ENCODE measurements at places on chromosomes 2 and 18.

DNA sequence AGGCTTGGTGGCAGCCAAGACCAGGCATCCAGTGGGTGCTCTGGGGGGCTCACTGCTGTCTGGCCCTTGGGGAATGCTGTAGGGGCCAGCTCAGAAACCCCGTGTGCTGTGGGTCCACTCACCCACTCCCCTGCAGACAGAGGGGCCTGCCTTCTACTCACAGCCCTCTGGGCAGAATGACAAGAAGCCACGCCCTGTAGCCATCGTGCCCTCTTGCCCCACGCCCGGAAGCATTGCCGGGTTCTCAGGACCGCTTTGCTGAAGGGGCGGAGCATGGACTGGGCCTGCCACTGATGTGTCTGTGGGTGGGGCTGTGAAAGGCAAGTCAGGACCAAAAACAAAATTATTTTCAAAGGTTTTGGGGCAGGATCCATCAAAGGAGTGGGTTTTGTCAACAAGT lies 27.8 kb downstream of the GLI2 start:
- DNase-seq, result no peak

GRCh38 chr2:44715671-44716081 lies 225.8 kb upstream of the SIX3 start:
- DNase-seq, result no peak

GRCh38 chr2:140376686-140377085 lies 1596.5 kb upstream of the NXPH2 start:
- DNase-seq, result no peak

GRCh38 chr18:58009166-58009565 lies 34.9 kb upstream of the NEDD4L start:
- DNase-seq, result no peak

DNA sequence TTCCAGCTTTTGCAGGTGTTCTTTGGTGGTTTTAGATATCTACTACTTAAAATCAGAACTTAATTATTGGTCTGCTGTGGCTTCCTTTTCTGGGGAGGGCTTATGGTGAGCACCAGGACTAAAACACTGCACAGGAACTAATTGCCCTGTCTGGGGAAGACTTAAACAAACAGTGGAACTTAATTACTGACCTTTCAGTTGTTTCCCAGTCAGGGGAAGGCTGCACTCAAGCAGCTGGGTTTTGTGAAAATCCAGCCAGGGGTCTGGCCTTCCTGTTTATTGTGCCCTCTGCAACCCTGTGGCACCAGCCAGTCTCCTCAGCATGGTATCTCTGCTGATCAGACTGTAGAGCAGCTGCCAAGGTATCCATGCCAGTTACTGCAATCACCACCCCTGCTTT lies 398.2 kb downstream of the ADCYAP1 start:
- DNase-seq, result no peak

GRCh38 chr2:135055182-135055786 lies 3.2 kb downstream of the RAB3GAP1 start:
- DNase-seq, result no peak

GRCh38 chr2:168679081-168679480 lies 123.4 kb upstream of the NOSTRIN start:
- no peak for DNase-seq

GRCh38 chr2:27638709-27639108 lies 9.9 kb downstream of the GPN1 start:
- no peak for DNase-seq

GRCh38 chr2:199590321-199591203 lies 132.8 kb upstream of the SATB2 start:
- no peak for DNase-seq

- DNase-seq, result no peak
These were observed 100.6 kb downstream of the ANTXR1 start for GRCh38 chr2:69113627-69114026.

GRCh38 chr18:73908323-73908722 lies 239.3 kb downstream of the FBXO15 start:
- DNase-seq, result no peak

GRCh38 chr2:38602136-38602731 lies 494 bp downstream of the HNRNPLL start:
- DNase-seq, result no peak

- peak; percentile 56 for DNase-seq
These were observed at the start of gene ZBTB14 for GRCh38 chr18:5295231-5295920. Gene ZBTB14, minus strand, starts transcription at chr18:5295726. Its CDS starts 2,480 bp downstream, at chr18:5293246.

DNA sequence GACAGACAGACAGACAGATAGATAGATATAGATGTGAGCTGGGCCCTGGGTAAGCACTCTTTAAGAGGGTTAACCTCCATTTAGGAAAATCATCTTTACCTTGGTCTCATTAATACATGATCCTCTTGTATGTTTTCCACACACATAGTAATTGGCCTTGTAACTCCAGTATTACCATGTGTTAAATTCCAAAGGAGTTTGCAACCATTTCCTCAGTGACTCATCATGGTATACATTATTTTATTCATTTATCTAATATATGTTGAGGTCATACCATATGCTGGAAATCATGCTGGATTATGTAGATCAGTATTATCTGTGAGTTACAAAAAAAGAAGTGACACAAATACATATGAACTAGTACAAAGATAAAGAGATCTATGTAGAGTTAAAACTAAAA lies 504.3 kb downstream of the DCC start:
- no peak for DNase-seq

- DNase-seq, result no peak
These were observed 221.3 kb downstream of the ACKR3 start for GRCh38 chr2:236790963-236791362.

- DNase-seq, result no peak
These were observed 138.6 kb downstream of the ALK start for GRCh38 chr2:29782549-29783458.

DNA sequence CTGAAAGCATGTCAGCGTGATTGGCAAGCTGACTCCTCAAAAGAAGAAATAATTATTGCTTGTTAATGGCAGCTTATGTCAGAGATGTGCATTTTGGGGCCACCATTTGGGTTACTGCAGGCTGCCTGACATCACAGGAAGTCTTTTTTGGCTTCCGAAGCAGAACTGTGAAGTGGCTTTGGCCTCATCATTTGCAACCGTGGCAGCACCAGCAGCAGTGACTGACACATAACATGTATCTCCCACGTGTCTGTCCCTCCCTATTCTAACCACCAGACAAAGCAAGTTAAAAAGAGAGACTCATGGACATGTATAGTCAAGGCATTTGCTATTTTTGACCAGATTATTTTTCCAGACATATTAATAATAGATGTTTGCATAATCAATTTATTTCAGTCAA lies 488.7 kb upstream of the ACVR2A start:
- no peak for DNase-seq

GRCh38 chr18:48308027-48308635 lies 101.1 kb downstream of the ZBTB7C start:
- no peak for DNase-seq

GRCh38 chr2:8889978-8890377 lies 52.6 kb upstream of the KIDINS220 start:
- DNase-seq, result no peak

- DNase-seq, result no peak
These were observed 198.1 kb upstream of the SLC39A10 start for GRCh38 chr2:195458936-195459335.

DNA sequence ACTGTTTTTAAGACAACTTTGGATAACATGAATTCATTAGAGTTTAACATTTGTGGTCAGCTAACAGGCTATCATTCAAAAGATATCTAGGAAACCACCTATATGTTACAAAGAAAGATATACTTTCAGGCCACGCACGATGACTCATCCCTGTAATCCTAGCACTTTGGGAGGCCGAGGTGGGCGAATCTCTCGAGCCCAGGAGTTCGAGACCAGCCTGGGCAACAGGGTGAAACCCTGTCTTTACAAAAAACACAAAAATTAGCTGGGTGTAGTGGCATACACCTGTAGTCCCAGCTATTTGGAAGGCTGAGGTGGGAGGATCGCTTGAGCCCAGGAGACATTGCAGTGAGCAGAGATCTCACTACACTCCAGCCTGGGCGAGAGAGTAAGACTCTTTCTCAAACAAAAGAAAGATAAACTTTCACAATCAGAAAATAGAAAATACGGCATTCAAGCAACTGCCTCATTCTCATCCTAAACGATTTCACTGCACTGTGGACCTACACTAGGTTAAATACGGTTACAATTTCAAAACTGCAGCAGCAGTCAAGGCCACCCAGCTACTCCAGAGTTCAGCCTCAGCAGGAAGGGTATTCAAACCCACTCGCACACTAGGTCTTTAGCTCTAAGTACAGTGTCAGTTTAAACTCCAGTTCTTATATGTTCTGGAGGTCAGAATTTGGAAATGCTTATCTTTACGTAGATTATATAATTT lies 250.0 kb upstream of the SLC39A10 start:
- DNase-seq, result no peak

DNA sequence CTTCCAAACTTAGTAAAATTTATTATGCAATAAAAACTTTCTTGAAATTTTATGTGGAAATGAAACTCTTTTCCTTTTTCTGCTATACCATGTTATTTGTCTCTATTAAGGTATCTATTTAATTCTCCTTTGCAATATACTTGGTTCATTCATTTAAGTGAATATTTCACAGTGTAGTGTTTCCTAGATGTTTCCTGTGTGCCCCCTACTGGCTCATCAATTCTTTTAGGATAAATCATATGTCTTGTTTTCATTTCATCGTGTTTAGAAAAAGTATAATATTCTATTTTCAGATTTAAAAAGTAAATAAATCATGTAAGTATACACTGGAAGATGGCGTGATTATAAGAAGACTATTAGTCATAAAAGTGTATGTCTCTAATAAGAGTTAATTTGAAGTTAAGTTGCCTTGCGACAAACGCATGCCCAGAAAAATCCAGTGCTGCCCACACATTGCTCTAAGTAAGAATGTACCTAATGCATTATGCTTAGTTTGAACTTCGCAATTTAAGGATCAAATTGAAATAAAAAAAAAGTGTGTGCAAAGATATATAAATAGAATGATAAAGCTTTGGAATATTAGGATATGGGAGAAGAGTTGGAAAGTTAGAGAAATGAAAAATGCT lies 525.4 kb downstream of the KCNJ3 start:
- no peak for DNase-seq

DNA sequence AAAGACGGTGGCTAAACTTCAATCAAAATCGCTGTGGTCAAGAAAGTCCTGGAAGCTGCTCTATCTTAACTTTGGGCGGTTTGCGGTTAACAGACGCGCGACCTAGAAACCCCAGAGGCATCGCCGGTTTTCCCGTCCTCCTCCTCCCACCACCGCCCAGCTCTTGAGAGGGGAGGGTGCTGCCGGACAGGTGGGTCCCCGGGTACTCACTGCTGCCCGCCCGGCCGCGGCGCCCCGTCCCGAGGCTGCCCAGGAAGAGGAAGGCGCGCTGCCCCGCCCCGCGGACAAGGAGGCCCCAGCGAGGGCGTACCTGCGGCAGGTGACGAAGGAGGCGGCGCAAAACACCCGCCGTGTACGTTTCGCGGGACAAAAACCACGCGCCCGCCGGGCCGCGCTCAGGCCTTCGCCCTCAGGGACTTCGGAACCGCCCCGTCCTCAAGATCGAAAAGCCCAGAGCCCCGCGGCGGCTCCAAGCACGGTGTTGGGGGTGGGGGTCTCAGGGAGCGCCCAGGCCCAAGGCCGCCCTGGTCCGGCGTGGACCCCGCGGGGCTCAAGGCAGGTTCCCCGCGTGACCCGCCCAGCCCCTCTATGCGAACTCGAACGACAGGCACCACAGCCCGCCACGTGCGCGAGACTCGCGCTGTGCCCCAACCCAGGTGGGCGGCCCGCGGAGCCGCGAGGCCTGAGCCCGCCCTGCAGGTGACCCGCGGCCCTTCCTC lies at the start of gene SH3YL1:
SH3YL1 (minus strand) TSS at position 259 of the 719 bp plus-strand sequence; CDS start at position 211, 48 bp downstream.
- DNase-seq, result no peak

DNA sequence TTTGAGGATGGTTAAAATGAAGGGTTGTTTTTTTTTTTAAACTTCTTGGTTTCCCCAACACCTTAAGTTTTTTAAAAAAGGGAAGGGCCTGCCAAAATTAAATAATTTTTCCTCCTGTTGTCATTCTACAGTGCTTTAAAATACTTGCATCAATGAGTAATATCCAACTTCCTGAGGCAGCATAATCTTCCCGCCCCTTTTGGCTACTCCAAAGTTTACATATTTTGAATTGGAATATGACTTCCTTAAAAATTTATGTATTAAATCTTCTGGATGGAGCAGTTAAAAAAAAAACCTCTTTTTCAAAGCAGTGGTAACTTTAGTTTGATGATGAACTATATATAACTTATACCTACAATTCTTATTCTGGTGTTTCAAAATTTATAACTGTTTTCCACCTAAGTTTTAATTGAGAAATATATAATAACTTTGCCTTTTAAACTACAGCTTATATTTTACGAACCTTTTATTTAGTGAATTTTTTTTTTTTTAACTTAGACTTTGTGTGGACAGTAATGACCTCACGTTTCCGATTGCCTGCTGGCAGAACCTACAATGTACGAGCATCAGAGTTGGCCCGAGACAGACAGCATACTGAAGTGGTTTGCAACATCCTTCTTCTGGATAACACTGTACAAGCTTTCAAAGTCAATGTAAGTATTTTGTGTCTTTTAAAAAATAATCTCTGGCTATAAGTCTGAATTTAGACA lies 49.8 kb downstream of the PTPN4 start:
- no peak for DNase-seq

GRCh38 chr18:7196421-7196820 lies 34.5 kb upstream of the LRRC30 start:
- DNase-seq, result no peak

DNA sequence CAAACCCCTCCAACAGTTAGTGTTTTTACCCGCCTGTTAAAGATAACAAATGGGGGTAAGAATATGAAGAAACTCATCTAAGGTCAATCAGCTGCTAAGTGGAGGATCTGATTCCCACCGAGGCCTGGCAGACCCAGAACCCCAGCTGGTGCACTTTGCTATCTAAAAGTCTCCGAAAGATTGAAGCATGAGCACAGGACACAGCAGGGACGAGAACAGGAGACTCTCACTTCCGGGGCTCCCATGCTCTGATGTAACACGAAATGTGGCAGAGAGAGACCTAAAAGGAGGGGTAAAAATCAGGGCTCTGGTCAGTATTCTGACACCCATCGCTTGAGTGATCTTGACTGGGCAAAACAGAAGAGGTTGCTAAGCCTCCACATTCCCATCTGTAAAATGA lies 119.7 kb downstream of the PDCL3 start:
- DNase-seq, result no peak

DNA sequence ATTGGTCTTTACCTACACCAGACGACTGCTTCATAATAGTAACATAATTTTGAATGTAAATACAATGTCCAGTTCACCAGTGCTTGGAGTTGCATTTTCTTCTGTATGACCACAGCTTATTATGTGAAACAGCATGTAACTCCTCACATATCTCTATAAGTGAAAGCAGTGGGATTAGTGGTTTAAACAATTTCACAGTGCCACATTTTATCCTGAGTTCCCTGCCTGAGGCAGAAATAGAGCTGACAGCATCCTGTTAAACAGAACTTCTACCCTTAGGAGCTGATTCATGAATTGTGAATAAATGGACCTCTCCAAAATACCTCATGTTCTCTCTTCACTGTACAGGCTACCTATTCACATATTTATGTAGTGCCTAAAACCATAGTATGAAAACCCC lies 542.3 kb upstream of the VWC2L start:
- DNase-seq, result no peak

- no peak for DNase-seq
These were observed 25.9 kb downstream of the ITM2C start for GRCh38 chr2:230890646-230891045.

Measured in stimulated activated CD4-positive, alpha-beta T cell treated with anti-CD3 and anti-CD28 coated beads, Interleukin-1b, Interleukin-23, amount 100 ng/mL, for 24 hours (primary cell).